ENCODE measurements at places on chromosomes 11 and 22.

DNA sequence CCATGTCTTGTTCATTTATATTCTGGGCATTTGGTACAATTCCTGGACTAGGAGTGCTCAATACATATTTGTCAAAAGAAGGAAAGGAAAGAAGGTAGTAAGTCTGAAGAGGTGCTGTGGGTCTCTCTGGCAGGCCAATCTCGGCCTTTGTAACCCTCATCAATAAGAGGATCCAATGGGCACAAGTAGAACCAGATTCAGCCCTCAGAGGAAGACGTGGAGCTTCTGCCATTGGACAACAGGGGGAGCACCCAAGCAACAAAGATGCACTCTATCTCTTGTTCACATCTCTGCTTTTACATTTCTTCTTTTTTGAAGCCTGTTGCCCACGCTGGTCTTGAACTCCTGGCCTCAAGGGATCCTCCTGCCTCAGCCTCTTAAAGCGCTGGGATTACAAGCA, 2.2 kb upstream of the VPS11 start:
- DNase-seq: no peak

DNA sequence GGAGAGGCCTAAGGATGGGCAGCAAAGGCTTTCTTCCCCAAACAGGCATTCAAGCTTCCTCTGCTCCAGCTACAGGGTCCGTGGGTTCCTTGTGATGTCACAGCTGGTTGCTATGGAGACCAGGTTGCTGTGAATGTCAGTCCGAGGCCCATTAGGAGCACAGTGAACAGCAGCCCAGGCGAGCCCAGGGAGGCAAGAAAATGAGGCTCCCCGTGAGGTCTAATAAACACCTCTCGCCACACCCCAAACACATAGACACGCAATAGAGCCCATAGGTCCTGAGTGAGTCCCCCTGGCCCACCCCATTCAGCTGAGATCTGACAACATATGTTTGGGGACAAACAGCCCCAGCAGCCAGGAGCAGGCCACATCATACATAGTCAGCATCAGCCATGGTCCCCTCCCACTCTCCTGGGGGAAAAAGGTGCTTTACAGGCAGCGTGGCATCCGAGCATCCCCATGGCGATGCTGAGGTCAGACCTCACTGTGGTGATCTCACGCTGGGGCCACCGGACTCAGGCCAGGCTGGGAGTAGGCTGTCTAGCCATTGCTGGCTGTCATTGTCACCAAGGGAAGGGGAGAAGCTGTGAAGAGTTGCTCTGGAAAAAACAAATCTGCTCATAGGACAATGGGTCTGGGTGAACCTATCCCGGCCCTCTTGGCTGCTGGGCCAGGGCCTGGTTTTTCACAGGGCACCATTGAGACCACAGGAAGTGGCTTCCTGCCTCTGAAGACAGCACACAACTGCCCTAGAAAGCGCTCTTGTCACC, 23.1 kb upstream of the TP53I11 start:
- DNase-seq: no peak

GRCh38 chr11:2100361-2101170, 38.6 kb downstream of the IGF2 start:
- DNase-seq: no peak

- no peak for DNase-seq
These were observed 107.7 kb upstream of the CLMP start for GRCh38 chr11:123302751-123303195.

DNA sequence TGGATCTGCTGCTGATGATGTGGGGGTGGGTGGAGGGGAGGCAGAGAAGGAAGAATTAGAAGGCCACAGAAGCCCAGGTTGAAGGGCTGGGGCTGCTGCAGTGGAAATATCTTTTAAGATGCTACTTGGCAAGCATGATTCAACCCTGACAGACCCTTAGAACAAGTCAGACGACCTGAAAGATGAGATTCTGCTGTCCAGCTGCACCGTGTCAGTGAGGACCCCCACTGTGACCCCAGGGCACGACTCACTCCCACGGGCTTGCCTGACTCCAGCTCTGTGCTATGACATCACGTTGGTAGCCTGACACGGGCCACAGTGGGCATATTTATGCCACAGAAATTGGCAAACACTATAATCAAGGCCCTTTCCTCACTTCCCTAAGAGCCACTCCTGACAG, 36.0 kb downstream of the LRFN4 start:
- DNase-seq: no peak

GRCh38 chr22:48396785-48397530, 1430.7 kb downstream of the BRD1 start:
- DNase-seq: no peak

DNA sequence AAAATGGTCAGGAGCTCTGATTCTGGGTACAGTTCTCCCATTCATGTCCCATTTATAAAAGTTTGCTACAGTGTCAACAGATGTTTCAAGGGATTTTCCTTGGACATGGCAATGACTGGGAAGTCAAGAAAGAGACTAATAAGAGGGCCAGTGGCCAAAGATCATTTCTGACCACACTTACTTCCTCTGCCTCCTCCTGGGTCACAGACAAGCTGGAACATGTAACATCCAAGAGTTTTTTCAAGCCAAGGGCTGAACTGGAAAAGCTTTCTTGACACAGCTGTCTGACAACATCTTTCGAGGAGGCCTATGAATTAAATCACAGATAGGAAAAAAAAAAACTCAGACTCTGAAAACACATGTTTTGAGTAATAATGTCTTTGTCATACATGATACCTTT, 8.7 kb downstream of the COMMD9 start:
- DNase-seq: no peak

DNA sequence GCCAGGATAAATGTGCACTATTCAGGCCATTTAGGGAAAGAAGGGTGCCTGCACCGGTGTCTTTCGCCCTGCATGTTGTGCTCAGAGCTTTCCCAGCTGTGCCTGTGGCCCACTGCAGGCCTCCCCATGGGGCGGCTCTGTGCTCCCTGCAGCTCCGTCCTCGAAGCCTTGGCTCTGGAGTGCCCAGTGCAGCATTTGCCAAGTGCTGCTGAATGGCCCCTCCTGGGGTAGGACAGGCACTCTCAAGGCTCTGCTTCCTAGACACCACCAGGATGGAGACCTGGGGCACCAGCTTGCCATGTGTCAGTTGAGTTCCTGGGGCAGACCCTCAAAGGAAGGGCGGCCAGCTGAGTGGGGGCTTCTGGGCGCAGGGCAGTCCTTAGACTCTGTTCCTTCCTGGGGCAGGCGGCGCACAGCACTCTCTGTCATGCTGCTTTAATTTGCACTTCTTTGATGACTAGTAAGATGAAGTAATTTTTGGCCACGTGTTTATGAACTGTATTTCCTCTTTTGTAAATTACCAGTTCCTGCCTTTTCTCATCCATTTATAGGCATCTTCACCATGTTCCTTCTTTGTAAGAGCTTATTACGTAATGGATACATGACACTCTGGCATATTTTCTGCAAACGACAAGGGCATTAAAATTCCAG, 32.1 kb upstream of the GNB1L start:
- DNase-seq: no peak

GRCh38 chr22:19105867-19106802, 16.1 kb downstream of the DGCR2 start:
- no peak for DNase-seq

DNA sequence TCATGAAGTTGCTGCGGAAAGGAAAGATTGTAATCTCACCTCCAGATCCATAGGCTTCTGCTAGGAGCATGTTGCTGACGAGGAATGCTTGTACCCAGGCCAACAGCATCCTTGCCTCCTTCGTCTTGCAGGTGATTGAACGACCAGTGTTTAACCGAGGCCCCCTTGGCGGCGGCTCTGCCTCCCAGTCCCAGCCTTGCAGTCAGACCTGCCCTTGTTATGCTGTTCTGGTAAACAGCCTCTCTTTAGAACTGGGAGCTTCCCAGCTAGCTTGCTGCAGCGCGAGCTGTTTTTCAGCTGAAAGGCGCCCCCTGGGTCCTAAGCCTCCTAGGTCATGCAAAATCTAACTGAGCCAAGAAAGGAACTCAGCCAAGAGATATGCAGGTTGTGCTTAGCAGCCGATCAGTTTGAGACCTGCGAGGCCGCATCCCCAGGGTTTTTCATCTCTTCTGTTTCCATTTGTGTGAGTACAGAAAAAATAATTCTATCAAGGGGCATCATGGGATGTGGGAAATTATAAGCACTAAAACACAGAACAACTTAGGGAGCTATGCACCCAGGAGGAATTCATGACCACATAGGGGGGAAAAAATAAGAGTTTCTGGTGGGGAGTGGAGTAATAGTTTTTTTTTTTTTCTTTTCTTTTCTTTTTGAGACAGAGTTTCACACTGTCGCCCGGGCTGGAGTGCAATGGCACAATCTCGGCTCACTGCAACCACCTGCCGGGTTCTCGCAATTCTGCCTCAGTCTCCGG, at the start of gene PIK3IP1:
Gene PIK3IP1, minus strand, starts transcription at position 253 of the 754 bp plus-strand sequence. Its CDS starts 144 bp downstream, at position 109.
- peak; percentile 28 for DNase-seq

- DNase-seq: no peak
These were observed 24.9 kb downstream of the TCP11L1 start for GRCh38 chr11:33064033-33064825.
